NCI-H1436 treated with DMSO at 0.1 percent for 48 hours (cell line): ENCODE measurements at places on chromosomes 12 and 14.

DNA sequence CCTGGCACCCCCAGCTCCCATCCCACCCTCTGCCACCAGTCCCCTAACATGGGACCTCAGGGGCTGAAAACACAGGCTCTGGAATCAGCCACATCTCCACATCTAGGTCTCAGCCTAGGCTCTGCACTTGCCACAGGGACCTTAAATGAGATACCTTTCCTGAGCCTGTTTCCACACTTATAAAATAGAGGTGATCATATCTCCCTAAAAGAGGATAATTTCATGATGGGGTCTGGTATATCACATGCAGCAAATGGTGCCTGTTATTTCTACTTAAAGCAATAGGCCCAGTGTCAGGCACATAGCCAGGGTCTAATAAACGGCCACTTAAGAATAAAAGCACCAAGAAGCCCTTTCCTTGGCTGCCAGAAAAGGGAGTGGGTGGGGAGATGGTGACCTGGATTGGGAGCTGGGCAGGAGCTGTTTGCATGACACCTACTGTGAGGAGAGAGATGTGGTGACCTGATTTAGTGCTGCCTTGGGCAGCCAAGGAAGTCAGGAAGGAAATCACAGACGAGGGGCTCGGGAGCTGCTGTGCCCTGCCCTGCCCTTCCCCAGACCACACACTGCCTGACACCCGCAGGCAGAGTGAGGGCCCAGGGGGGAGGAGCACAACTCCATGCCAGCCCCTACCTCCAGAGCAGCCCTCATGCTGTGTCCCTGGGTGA, 71.2 kb downstream of the IRF2BPL start:
- no peak for DNase-seq

- no peak for DNase-seq
Measured at GRCh38 chr14:49851813-49852212, 775 bp downstream of the NEMF start.

DNA sequence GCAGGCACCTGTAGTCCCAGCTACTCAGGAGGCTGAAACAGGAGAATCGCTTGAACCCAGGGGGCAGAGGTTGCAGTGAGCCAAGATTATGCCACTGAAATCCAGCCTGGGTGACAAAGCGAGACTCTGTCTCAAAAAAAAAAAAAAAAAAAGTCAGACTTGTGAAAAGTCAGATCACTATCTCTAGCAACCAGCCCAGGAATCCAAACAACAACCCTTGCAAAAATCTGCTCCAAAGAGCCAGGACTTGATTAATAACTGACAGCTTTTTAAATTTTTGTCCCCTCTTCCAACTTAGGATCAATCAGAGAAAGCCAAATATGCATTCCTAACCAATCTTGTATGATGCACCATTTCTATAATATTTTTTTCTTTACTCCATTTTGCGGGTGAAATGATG, 7.7 kb upstream of the NFATC4 start:
- DNase-seq = no peak

GRCh38 chr12:42129595-42130204, 15.0 kb downstream of the GXYLT1 start:
- DNase-seq = no peak

GRCh38 chr12:2498964-2499500, 295.7 kb upstream of the FKBP4 start:
- DNase-seq = no peak
